ENCODE measurements at places on chromosomes 7 and 10.
A peak's percentile ranks its signal among the peaks of the same experiment; 100 is the strongest.

GRCh38 chr10:93994438-93994801 is 689 bp downstream of the PLCE1 start:
- no peak for DNase-seq

DNA sequence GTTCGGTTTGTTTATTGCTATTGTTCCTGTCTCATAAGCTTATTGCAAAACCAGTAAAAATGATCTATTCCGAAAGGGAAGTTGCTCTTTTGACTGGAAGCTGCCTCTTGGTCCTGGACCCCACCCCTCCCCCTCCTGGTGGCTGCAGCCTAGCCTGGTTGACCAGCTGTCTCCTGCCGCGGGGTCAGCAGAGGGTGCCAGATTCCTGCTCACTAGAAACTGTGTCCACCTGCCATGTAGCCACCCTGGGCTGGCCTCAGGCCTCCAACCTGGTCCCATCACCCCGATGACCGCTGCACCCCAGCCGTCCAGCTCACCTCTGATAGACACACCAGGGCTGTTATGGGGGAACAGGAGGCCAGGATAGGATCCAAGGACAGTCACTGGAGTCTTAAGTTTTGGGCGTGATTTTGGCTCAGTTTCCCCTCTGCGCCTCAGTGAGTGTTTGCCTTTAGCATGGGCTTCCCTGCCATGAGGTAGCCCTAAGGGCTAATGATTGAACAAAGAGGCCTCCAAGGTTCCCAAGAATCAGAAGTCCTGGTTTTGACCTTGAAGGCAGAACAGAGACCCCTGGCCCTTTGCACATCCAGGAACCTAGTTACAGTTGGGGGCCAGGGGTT is 32.9 kb upstream of the SLF2 start:
- no peak for DNase-seq

- no peak for DNase-seq
Measured at GRCh38 chr10:131948501-131948900, 33.2 kb downstream of the BNIP3 start.

DNA sequence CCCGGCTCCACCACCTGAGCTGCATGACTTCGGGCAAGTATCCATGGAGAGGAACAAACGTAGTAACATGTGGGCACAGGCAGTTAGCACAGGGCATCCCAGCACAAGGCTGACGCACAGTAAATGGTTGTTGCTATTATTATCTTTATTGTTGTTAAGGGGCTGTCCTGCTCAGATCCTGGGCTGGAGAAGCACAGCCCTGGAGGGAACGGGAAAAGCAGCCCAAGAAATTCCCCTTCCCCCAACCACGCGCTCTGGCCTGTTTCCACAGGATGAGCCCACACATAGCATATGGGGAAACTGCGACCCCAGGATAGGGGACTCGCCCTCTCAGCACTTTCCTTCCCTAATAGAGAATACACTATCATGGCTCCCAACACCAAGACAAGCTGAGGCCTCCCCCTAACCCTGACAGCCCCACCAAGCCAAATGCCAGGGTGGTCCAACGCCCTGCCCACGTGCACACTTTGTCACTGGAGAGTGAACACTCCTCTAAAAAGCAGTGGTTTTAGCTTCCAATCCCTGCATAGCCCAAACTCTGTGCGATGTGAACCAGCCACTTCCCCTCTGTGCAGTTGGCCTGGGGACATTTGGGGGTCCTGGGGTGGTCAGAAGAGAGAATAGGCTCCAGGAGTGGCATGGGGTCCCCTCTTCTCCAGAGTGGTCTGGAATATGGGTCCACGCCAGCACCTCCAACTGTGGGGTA is 11.0 kb downstream of the PSD start:
- no peak for DNase-seq

DNA sequence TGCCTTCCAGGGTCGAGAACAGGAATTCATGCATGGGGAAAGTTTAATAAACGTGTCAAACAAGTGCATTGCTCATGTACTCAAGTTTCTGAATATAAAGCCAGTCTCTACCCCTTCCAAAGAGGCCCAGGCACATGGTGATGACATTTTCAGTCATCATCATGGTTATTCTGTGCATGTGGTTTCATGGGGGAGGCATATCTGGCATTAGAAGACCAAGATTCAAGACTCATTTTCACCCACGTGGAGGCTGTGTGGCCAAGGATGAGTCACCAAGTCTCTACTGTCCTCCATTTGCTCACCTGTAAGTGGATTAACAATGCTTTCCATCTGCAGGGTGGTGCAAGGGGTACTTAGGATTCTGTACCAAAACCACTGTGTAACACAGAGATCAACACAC is 34.0 kb upstream of the CNPY1 start:
- no peak for DNase-seq

DNA sequence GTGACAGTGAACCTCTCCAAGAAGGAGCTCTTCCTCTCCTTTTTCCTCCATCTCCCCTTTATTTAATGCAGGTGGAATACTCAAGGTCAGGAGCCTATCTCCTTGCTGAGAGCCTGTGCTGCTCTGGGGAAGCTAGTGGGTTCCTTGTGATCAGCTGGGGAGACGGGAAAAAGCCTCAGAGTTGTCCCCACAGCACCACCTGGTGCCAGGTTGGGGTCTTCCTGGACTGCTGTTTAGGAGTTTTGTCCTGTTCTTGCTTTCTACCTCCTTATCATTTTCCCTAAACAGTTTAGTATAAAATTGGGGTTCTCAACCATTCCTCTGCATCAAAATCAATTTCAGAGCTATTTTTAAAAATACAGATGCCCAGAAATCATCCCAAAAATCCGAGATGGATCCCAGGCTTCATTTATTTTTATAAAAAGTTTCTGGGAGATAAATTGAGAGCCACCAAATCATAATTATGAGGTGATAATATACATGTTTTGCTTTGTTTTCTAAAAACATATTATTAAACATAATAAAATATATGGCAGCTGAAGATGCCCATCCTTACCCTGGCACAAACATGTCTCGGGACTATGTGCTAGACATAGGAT is 44.3 kb downstream of the MACC1 start:
- peak; percentile 29 for DNase-seq

DNA sequence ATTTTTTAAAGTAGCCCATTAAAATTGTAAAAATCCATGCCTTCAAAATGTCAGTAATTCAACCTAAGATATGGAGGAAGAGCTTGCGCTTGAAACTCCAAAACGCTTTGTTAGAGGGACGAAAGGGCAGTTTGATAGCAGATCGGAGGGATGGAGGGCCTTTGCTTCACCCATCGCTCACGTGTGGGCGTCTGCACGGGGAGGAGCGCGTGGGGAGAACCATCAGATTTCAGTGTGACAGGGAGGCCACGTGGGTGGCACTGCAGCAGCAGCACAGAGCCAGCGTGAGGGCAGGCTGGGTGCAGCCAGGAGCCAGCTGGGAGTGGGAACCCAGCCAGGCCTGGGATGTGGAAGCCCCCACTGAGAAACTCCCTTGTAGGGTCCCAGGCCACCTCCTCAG is 325.5 kb downstream of the PAXIP1 start:
- DNase-seq = no peak

DNA sequence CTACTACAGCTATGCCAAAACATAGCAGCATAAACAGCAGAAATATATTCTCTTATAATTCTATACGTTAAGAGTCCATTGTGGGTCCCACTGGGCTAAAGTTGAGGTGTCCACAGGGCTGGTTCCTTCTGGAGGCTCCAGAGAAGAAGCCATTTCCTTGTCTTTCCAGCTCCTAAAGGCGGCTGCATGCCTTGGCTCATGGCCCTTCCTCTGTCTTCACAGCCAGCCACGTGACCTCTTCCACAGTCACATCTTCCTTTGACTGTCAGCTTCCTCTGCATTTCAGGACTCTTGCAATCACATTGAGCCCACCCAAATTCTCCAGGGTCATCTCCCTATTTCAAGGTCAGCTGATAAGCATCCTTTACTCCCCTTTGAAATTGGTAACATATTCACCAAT is 17.2 kb downstream of the NACAD start:
- DNase-seq = no peak

GRCh38 chr7:113086431-113086888 is at the start of gene GPR85:
Gene GPR85, minus strand, starts transcription at chr7:113086827. Its CDS starts 2,106 bp downstream, at chr7:113084721.
- peak; percentile 74 for DNase-seq

DNA sequence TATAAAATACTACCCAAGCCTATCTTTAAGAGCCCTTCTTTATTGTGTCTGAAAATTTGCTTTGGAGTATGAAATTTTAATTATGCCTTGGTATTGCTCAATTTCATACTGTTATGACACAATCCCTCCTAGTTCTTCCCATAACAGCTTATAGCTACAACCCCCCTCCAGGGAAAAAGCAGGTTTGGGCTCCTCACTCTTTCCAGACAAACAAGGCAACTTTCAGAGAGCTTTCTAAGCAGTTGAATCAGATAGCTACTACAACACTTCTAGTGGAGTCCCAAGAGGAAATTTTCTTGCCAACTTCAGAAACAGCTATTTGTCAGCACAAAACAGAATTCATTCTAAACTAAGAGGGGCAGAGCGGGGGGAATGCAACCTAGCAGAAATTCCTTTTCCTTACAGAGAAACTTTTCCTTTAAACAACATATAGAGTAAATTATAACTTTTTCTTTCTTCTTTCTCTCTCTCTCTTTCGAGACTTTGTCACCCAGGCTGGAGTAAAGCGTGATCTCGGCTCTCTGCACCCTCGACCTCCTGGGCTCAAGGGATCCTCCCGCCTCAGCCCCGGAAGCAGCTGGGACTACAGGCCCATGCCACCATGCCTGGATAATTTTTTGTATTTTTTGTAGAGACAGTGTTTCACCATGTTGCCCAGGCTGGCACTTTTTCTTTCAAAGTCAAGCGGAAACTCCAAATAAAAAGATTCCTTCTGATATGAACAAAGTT is 26.0 kb upstream of the JMJD1C start:
- DNase-seq = no peak

- DNase-seq = no peak
Measured at GRCh38 chr7:20275637-20276036, 55.1 kb upstream of the ITGB8 start.

GRCh38 chr7:139541600-139542307 is 18.3 kb downstream of the CLEC2L start:
- DNase-seq = no peak

- DNase-seq = no peak
Measured at GRCh38 chr7:123004931-123005330, 9.4 kb upstream of the TAS2R16 start.

- DNase-seq = no peak
Measured at GRCh38 chr10:100007231-100008141, 2.3 kb downstream of the DNMBP start.

DNA sequence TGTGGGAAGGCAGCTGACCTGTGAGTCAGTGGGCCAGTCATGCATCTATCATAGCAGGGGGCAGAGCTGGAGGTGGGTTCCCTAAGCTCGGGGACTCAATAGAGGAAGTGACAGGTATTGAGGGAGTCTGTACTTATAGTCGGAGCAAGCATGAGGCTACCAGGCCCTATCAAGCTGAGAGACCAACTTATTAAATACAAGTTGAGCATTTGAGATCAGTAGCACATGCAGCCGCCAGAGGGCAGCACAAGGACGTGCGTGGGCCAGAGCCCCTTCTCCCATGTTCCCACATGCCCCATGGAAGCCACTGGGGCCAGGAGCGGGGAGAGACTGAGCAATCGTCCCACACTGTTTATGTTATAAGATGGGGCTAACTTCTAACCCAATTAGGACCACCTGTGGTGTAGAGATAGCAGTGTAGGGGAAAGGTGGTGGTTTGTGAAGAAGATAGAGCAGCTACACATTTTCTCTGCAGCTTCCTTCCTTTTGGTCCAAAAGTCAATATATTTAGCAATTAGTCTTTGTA is 13.0 kb upstream of the STK31 start:
- no peak for DNase-seq

DNA sequence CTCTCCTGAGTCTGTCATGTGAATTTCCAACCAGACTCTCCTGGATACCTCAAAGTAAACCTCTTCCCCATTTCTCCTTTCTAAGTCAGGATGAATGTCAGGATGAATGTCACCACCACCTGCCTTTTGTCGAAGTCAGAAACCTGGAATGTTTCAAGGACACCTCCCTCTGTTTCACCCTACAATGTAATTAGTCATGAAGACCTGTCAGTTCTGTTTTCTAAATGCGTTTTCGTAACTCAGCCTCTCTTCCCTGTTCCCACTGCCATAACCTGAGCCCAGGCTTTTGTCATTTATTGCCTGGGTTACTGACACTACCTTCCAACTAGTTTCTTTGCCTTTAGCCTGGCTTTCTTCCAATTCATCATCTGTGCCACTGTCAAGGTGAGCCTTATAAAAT is 5.5 kb upstream of the STN1 start:
- no peak for DNase-seq

GRCh38 chr7:110253093-110253492 is 837.8 kb upstream of the LRRN3 start:
- no peak for DNase-seq

DNA sequence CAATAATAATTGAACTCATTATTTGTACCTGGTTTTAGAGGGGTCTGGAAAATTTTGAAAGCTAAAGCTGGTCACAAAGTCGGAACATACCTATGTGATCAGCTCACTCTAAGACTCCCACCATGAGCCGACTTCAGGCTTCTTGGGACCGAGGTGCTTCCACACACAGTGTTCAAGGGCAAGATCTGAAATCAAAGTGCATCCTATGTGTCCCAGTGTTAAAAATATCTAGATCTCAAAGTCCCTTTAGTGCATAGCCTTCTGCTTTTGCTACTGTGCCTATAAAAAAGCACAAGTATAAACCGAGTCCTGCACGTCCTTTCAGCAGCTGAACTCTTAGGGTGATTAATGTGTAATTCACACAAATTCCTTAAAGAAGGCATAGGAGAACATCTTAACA is 43.5 kb upstream of the FXYD4 start:
- no peak for DNase-seq

DNA sequence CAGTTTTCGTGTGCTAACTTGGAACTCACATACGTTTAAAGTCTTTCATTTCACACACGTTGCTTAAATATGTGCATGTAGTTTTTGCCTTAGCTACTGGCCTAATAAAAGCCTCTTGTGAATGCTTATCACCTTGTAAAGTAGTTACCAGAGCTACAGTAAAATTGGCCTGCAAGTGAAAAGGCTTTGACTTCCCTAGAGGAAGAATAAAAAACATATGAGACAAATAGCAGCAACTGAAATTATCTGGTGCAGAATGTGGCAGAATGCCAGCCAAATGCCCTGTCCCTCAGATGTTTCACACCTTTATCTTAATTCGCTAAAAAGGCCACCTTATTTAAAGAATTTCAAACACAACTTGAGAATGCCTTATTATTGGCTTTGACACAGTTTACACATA is 28.1 kb upstream of the RPA3 start:
- DNase-seq = no peak

DNA sequence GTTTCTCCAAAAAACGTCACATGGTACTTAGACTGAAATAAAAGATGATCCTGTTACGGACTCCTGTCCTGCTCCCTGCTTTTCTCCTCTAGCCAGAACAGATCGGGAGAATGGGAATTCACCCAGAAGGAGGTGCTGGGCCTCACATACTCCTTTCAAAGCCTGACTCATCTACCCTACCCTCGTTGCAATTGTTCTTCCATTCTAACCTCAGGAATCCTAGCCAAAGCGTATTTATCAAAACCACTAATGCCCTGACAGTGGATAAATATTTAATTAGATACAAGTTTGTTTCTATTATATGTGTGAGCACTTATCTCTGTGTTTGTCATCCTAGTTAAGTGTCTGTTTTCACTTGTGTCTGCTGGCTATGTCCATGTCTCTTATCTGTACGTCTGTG is 21.7 kb downstream of the ZCWPW1 start:
- no peak for DNase-seq

All from heart left ventricle (tissue), 16 donors.